Mucosa of descending colon (tissue), 3 donors: ENCODE measurements at places on chromosomes 12 and 14. TPM values are rescaled to one million over a fixed set of nuclear protein-coding genes. Genes with fewer than 3 reads are reported as not detected.

GRCh38 chr12:32400114-32400672 is 835 bp downstream of the FGD4 start:
- peak; percentile 59 for DNase-seq

DNA sequence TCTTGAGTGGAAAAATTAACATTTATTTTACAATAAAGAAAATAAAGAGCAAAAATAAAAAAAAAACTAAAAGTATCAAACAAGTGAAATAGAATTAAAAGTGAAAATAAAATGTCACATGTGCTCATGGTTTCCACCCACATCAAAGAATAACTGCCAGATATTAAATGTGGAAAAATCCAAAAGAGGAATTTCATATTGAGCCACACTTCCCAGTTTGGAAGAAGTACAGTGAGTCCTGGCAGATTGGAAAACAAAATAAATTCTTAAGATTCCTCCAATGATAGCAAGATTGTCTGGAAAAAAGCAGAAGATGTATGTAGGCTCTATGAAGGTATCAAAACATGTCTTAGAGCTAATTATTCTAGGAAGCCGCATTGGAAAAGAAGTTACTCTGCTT is 1019.5 kb downstream of the SLC6A15 start:
- DNase-seq, result no peak

GRCh38 chr14:102225936-102226335 is 79.0 kb downstream of the MOK start:
- DNase-seq, result no peak

GRCh38 chr12:46124848-46125619 is 134.7 kb upstream of the SCAF11 start:
- DNase-seq, result no peak

PLCZ1 gene
- total RNA-seq, result not detected

GRCh38 chr12:124917135-124917840 is 2.8 kb upstream of the UBC start:
- DNase-seq, result peak; percentile 95
